ENCODE measurements at places on chromosomes 16 and 17.

GRCh38 chr17:29505836-29506235 is 61.0 kb downstream of the ABHD15 start:
- DNase-seq, result no peak

DNA sequence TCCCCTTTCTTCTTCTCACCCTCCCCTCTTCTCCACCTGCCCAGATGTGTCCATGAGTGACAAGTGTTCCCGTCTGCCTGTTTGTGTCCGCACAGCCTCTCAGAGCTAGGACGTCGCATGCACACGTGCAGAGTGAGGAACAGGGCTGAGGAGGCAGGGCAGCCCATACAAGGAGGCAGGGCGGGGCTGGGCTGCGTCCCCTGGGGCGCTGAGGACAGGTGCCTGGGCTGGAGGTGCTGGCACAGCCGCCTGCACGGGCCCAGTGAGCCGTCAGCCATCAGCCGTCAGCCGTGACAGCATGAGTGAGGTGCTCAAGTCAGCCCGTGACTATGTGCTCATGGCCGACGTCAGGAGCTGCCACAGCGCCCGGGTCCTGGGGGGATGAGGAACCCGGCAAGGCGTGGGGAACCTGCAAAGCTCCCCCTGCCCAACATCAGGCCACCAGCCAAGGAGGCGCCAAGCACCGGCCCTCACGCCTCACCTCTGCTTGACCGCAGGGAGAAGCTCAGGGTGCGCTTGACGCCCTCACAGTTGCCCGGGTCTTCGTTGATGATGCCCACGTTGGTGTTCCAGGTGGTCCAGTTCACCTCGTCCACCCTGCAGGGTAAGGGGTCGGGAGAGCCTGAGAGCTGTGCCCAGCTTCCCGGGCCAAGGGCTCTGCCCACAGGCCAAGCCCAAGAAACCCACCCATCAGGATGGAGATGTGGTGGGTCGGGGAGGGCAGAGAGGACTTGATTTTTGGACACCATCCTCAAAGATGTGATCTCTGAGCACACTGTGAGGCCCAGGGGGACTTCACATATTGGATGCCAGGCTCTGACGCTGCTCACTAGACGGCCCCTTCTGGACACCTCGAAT is 13.7 kb upstream of the TRPV3 start:
- DNase-seq, result no peak

GRCh38 chr16:9197957-9198661 is 106.7 kb downstream of the HAPSTR1 start:
- no peak for DNase-seq

- no peak for DNase-seq
Measured at GRCh38 chr17:13862346-13862745, 207.0 kb upstream of the COX10 start.

- DNase-seq, result no peak
Measured at GRCh38 chr17:79620207-79621038, 9.6 kb upstream of the RBFOX3 start.

DNA sequence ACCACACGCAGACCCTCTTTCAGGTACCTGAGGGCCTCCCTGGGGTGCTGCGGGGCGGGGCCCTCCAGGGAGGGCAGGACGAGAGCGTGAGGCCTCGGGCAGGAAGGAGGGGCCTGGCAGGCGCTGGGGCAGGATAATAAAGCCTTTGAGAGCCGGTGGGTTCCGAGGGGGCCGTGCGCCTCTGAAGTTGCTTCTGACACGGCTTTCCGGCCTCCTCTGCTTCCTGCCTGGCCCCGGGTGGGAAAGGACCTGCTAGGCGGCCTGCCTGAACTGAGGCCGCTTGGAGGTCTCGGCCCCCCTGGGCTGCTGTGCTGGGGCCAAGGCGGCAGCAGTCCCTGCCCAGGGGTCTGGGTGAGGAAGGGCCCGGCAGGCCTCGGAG is 10.4 kb downstream of the CENPX start:
- no peak for DNase-seq

DNA sequence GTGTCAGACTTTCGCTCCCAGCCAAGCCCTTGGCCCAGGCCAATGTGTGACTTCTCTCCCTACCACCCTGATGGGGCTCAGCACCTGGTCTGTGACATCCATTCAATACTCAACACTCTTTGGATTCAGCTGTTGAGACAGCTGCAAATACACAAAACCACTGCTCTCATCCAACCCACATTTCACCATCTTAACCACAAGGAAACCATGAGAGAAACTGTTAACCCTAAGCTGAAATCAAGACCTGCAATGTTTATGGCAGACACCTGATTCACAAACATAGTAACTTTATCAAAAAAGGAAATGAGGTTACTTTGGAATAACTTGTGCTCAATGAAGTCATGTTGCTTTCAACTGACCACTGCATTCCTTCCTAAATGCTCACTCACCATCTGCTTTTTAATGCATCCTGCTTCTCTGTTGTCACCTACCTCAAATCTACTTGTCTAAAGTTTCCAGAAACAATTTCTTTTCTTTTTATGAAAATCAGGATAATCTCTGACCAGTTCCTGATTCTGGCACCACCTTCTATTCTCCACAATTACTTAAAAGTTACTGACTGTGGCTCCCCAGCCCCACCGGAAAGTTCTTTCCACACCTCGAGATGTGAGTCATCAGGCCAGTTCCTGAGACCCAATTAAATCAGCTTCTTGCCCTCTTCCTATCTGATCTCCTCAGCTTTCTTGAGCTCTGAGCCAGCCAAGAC is 88.2 kb downstream of the NOG start:
- peak; percentile 26 for DNase-seq

- DNase-seq, result no peak
Measured at GRCh38 chr17:3565143-3565542, 7.5 kb upstream of the TRPV3 start.
